ENCODE measurements at places on chromosomes 3 and 15. TPM values are rescaled to one million over a fixed set of nuclear protein-coding genes. Genes with fewer than 3 reads are reported as not detected.

Gene CD96
- total RNA-seq: 0.05 TPM

Gene ACKR4
- 0.87 TPM for total RNA-seq

DNA sequence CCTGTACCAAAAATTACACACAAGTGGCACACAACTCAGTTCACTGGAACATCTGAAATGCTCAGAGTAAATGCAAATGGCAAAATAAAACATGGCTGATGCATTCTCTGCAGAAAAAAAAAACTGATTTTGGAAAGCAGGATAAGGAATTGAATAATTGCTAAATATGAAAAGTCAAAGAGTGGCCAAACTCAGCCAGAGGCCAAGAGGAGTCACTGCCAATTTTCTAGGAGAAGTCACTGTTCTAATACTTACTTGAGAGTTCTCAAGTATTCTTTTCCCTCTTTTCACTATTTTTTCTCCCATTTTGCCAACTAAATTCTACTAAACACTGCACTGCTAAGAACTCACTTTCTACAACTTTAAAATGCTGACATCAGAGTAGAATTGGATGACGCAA lies 1018.6 kb downstream of the TUSC7 start:
- DNase-seq: no peak

DNA sequence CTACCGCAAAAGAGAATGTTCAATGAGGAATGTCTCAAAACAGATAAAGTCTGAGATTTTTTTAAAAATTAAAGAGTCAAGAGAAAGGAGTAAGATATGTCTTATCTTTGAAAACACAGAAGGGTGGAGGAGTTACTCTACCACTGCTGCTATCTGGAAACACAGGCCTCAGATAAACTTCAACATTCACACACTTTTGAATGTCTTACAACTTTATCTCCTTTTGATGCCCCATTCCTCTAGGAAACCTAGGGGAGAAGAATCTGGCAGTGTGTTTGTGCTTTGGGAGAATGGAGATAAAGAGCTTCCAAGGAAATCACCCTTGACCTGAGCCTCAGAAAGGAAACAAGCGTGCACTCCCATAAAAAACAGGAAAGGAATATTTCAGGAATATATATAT lies 468.2 kb downstream of the PLOD2 start:
- DNase-seq: no peak

GRCh38 chr3:149808209-149808829 lies 4.7 kb upstream of the RNF13 start:
- peak; percentile 76 for DNase-seq

- no peak for DNase-seq
Measured at GRCh38 chr15:90685591-90686434, 31.3 kb upstream of the BLM start.

Gene GRAMD1C
- 3.0 TPM for total RNA-seq

Measured in renal cortical epithelial cell (primary cell).